ENCODE measurements at places on chromosomes 11 and 22.

GRCh38 chr11:104997288-104997687 is 25.7 kb downstream of the CASP5 start:
- DNase-seq = no peak

- no peak for DNase-seq
Measured at GRCh38 chr11:1302461-1303125, 6.8 kb downstream of the TOLLIP start.

DNA sequence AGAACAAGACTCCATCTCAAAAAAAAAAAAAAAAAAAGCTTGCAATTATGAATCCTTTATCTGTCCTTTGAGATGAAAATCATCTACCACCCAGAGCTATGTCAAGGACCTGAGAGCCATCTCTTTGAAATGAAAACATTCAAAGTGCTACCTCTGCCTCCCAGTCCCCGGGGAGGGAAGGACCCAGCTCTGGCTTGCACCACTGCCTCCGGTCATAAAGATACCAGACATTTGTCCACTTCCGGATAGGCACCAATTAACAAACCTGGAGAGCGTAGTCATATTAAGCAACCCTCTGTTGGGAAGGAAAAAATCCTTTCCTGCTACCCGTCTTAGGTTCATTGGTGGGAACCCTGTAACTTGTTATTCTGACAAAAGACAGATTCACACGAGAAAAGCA is 98.6 kb downstream of the ARHGAP8 start:
- DNase-seq = no peak

DNA sequence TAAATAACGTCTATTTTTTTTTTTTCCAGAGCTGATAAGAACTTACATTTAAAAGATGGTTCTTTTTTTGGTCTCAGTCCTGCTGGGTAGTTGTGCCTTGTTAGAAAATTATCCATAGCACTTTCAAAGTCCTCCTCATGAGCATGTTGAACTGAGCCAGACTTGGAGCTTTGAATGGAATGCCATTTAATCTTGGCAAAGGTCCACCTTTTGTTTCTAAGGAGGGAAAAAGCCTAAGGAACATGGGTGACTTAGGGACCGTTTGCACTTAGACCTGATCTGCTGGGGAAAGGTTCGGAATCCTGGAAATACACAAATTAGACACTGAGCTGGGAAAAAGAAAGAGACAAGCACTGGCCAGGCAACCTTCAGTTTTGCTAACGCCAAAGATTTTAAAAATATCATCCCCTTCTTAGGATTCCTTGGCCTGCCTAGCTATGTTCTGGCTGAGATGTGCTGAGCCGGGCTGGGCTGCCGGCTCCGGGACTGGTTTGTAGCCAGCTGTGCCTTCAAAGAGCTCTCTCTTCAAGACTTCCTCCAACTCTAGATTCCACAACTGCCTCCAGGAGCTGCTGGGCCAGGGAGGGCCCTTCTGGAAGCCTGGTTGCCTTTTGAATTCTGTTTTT is 67.4 kb downstream of the ENDOD1 start:
- no peak for DNase-seq

DNA sequence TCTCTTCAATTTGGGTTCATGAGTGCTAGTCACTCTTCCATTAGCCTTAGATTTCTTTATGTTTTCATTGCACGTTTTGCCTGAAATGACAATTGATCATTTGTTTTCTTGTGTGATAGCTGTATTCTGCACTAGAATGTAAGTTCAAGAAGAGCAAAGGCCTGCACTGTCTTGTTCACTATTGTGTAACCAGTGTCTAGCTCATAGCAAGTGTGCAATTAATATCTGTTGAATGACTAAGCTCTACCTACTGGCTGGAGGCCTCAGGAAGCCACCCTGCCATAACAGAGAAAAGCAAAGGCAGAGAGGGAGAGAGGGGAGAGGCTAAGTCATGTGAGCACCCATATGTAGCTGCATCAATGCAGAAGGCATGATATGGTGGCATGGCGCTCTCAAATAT is 292.8 kb upstream of the SYN3 start:
- DNase-seq = no peak

DNA sequence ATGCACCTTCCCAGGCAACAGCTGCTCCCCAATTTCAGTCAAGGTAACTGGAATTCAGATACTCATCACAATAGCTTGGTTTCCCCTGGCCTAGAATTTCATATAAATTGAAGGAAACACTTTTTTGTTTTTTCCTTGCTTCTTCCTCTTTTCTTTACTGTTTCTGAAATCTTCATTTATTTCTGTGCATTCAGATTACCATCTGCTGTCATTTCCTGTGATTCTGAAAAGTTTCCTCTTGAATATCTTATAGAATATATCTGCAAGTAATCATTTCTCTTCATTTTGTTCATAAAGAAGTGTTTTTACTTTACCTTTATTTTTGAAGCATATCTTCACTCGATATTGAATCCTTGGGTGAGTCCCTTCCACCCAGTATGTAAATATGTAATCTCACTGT is 85.3 kb downstream of the GAB4 start:
- DNase-seq = no peak

DNA sequence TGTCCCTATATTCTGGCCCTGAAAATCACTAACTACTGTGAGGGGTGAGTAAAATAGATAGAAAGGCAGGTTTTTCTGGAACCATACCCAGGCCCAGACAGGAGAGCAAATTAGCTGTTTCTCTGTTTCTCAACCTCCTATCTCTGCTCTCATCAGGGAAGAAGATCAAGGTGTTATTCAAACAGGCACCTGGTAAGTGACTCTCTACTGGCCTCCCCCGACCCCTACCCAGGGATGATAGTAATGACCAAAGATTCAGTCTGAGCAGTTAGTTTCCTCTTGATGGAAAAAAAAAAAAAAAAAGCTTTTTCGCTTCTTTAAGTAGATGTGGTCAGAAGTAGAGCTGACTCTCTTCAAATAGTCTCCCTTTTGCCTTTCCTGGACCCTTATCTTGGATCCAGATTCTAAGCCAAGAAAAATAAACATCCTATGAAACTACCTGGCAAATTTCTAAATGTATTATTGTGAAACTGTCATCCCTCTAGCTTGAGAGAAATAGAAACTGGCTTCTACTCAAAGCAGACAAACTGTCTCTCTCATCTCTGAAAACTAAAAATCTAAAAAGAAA is 9.9 kb downstream of the LRRC4C start:
- DNase-seq = no peak

DNA sequence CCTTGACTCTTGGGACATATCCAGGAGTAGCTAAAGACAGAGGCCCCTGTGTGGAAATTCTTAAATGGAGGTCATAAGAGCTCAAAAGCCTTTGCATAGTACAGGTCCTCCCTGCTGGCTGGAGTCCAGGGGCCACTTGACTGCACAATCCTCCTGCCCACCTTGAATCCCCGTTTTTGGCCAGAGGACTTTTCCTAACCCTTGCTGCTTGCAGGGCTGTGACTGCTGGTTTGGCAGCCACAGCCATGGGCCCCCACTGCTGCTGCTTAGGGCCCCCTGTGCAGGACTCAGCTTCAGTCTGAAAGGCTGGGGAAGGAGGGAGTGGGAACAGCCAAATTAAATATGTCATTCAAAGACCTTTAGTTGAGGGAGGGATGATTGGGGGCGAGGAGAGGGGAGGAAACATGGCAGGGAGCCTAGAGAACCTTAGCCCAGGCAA is 33.4 kb downstream of the ARHGAP1 start:
- no peak for DNase-seq

- DNase-seq = no peak
Measured at GRCh38 chr11:96500440-96500839, 110.6 kb downstream of the JRKL start.

- DNase-seq = no peak
Measured at GRCh38 chr11:63877658-63878241, 38.8 kb downstream of the MARK2 start.

- DNase-seq = no peak
Measured at GRCh38 chr11:119531056-119531455, 108.1 kb upstream of the THY1 start.

- no peak for DNase-seq
Measured at GRCh38 chr22:44304354-44304753, 8.4 kb downstream of the SHISAL1 start.

GRCh38 chr11:88575916-88576315 is 238.4 kb upstream of the CTSC start:
- no peak for DNase-seq

GRCh38 chr22:44777364-44777755 is 25.0 kb downstream of the ARHGAP8 start:
- DNase-seq = no peak

DNA sequence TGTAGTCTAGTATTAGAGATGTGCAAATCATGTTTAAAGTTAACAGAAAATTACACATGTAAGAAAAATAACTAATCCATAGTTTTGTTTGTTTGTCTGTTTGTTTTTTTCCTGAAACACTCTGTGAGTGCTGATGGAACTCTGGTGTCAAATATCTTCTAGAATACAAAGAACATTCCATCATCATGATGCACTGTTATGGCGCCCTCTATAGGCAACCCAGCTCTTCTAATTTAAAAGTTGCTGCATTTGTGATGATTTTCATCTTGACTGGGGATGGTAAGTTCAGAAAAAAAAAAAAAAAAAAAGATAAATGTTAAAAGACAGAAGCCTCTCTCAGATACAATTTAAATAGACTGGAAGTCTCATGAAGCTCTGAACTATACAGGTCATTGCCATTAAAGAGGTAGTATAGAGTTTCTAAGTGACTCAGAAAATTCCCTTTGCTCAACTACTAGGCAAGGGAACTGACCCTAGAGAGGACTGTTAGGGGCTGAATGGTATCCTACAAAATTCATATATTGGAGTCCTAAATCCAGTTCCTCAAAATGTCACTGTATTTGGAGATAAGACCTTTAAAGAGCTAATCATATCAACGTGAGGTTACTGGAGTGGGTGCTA is 597.2 kb upstream of the ANO3 start:
- no peak for DNase-seq

- DNase-seq = no peak
Measured at GRCh38 chr22:17829695-17830042, 55.4 kb upstream of the BID start.

DNA sequence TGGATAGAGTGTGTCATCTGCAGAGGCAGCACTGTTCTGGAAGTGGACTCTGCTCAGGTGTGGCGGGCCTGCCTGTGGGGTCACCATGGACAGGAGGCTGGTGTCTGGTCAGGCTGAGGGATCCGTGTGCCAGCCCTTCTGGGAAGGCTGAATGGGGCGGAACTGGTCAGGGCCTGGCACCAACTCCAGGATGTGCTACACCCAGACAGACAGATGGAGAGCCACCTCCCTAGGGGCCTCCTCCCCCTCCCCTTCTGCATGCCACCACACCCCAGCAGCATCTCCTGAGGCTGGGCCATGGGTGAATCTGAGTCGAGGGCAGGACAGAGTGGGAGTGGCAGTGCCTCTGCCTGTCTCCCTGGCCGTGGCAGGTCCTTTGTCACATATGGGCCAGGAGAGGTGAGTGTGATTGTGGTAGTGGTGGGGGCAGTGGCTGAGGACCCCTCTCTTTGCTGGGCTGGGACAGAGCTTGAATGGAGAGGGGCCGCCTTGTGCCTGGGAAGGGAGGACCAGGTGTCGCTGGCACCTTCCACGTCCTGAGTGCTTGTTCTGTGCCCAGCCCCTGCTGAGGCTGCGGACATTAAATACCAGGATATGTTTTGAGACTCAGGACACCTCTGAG is 29.1 kb downstream of the ST3GAL4 start:
- DNase-seq = no peak

- no peak for DNase-seq
Measured at GRCh38 chr11:67450796-67451657, 1.5 kb downstream of the GPR152 start.

- DNase-seq = no peak
Measured at GRCh38 chr11:133386262-133386661, 146.0 kb downstream of the OPCML start.

GRCh38 chr22:45742866-45743450 is 71.3 kb downstream of the ATXN10 start:
- DNase-seq = no peak

DNA sequence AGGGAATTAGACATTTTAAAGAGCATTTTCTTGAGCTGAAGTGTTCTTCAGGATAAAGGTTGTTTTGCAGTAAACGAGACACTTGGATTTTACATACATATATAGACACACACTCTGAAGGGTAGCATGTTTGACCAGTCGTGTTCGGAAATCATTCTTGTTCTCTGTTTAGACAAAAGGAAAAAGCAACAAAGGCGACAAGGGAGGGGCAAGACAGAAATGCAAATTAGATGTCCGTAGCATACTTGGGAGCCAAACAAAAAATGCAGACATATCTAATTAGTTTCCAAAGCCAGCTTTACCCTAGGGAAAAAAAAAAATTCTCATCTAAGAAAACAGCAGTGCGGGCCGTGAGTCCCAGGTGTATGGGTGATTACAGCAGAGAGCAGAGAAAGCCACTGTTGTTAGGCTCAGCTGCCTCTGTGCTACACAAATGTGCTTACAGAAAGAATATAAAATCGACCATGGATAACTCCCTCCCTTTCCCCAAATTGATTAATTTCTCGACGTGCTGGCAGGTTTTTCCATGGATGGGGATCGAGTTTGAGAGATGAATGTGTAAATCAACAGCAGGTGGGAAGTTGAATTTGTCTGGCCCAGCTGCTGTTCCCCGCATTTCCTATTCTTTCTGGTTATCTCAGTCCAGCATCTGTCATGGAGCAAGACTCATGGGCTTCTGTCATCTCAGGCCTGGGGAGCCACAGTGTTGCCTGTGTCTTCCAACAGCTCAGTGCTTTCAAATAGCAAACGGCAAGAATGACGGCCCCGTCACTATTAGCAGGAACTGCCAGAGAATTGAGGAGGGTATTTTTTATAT is 176.5 kb upstream of the TTC12 start:
- no peak for DNase-seq

DNA sequence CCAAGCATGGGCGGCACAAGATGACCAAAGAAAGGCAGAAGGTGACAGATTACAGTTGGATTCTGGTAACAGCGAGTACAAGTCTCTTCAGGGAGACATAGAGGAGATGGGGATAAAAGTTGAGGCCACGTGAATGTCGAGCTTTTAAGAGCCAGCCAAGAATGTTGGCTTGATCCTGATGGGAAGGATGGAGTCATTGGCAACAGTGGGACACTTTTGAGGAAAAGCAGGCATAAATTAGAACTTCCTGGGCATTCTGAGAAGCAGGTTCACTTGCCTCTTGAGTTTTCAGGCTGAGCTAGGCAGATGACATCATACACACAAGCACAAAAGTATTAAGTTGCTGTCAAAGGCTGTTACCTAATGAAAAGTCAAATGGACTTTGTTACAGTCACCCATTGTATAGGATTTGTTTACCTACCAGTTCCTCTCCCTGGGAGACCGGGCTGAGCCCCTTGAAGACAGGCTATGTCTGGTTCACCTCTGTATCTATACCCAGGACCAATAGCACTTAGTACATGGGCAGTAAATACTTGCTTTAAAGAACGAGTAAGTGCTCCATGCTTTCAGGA is 41.1 kb downstream of the TNRC6B start:
- DNase-seq = no peak

DNA sequence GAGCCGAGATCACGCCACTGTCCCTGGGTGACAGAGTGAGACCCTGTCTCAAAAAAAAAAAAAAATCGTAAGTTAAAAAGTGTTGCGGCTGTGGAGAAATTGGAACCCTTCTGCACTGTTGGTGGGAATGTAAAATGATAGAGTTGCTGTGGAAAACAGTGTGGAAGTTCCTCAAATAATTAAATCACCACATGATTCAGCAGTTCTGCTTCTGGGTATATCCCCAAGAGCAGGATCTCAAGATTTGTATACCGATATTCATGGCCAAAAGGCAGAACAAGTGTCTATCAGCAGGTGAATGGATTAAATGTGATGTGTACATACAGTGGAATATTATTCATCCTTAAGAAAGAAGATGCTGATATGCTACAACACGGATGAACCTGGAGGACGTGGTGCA is 3.8 kb downstream of the SELENOO start:
- no peak for DNase-seq
